ENCODE measurements at places on chromosomes 2 and 18. TPM values are rescaled to one million over a fixed set of nuclear protein-coding genes. Genes with fewer than 3 reads are reported as not detected.

- peak; percentile 81 for DNase-seq
Observed at GRCh38 chr2:233059797-233060500, at the start of gene INPP5D. Gene INPP5D, plus strand, starts transcription at chr2:233060342. Its CDS starts 137 bp downstream, at chr2:233060479.

GRCh38 chr2:201644001-201644400, 698 bp upstream of the TMEM237 start:
- DNase-seq = no peak

- no peak for DNase-seq
Observed at GRCh38 chr18:66662632-66663031, 58.7 kb upstream of the CDH19 start.

DNA sequence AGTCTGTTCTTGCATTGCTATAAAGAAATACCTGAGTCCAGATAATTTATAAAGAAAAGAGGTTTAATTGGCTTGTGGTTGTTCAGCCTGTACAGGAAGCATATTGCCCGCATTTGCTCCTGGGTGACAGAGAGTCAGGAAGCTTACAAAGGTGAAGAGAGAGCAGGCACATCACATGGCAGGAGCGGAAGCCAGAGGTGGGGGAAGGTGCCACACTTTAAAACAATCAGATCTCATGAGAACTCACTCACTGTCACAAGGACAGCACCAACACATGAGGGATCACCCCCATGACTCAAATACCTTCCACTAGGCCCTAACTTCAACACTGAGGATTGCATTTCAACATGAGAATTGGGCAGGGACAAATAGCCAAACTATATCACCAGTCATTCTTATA, 124.8 kb upstream of the COL5A2 start:
- peak; percentile 9 for DNase-seq

- DNase-seq = no peak
Observed at GRCh38 chr2:55891671-55892094, 31.9 kb downstream of the EFEMP1 start.

- no peak for DNase-seq
Observed at GRCh38 chr18:35143622-35144596, 96.9 kb upstream of the ZNF397 start.

GRCh38 chr18:33923980-33924379, 300.7 kb downstream of the NOL4 start:
- DNase-seq = no peak

DNA sequence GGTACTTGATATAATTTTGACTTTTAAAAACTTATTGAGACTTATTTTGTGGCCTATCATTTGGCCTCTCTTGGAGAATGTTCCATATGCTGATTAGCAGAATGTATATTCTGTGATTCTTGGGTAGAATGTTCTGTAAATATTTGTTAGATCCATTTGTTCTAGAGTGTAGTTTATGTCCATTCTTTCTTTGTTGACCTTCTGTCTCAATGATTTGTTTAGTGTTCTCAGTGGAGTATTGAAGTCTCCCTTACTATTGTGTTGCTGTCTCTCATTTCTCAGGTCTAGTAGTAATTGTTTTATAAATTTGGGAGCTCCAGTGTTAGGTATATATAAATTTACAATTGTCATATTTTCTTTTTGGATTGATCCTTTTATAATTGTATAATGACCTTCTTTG, 349.6 kb upstream of the CWC22 start:
- no peak for DNase-seq

DNA sequence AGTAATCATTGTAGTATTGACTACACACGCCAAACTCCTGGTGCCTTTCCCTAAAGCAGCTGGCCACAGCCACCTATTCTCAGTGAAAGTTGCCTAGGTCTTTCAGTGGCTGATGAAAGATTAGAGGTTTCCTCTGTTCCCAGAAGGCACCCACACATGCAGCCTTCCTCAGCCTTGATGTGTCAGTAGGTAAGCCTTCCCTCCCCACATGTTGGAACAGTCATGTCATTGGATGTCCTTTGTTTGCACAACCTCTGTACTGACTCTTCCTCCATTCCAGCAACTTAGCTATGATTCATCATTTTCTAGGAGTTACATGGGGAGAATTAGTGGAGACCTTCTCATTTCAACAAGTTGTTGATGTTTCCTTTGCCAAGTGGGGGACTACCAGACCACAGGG, 630.8 kb upstream of the SLC39A10 start:
- DNase-seq = no peak

DNA sequence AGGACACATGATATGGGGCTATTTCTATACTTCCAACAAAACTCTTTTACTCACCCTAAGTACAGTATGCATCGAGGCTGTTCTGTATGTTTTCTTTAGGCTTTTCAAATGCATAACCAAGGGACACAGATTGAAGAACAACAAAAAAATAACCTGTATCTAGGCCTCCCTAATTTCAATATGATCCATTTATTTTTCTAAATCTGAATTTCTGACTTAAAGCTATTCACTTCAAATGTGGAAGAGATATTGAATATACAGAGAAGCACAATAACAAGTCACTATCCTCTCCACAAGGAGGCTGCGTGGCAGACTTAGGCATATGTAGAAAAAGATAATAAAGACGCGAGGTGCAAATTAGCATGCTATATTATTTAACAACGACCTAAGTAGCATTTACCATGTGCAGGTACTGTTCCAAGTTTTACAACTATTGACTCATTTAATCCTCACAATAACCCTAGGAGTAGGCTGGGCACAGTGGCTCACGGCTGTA, 39.3 kb upstream of the MFF start:
- DNase-seq = no peak

- no peak for DNase-seq
Observed at GRCh38 chr2:227653419-227653818, 13.2 kb upstream of the SCYGR5 start.

DNA sequence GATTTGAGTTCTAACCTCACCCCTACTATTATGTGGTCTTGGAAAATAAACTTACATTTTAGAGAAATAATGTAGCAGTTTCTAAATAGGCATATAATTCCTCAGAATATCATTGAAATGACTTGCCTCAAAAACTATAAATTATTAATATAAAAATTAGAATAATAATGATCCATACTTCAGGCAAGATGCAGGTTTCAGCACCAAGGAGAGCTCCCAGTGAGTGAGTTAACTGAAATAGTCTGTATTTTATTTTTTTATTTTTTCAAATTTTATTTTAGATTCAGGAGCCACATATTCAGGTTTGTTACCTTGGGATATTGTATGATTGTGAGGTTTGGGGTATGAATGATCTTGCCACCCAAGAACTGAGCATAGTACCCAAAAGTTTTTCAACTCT, 472.2 kb upstream of the DCC start:
- DNase-seq = no peak

- no peak for DNase-seq
Observed at GRCh38 chr2:11344956-11345677, 681 bp upstream of the ROCK2 start.

DNA sequence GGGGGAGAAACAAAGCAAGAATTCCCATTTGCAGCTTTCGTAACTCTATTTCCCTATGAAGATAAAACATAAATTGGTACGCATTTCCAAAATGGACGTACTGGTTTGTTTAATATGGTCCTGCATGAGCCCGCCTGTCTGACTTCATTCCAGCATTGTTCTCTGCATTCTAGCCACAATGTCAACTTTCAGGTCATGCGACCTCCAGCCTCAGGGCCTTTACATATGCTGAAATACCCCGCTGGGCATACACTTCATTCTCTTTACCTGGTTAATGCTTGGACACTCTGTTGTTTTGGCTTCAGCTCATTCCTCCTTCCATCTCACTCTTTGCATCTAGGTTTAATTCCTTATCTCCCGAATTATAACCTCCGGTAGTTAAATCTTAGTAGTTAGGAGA, 103.7 kb upstream of the DNMT3A start:
- no peak for DNase-seq

The CHST9 gene
- total RNA-seq = not detected

The FSIP2 gene
- total RNA-seq = 0.09 TPM

The ZNF521 gene
- total RNA-seq = not detected

The RAB27B gene
- 0.14 TPM for total RNA-seq

The KIF1A gene
- total RNA-seq = 2.1 TPM

The SRBD1 gene
- total RNA-seq = 18.1 TPM

The SERPINB4 gene
- not detected for total RNA-seq

The RBM43 gene
- 2.4 TPM for total RNA-seq

The ALPG gene
- not detected for total RNA-seq

The SLC5A7 gene
- not detected for total RNA-seq

The SLC9A2 gene
- 0.25 TPM for total RNA-seq

The TFCP2L1 gene
- not detected for total RNA-seq
